ENCODE measurements at places on chromosomes 6 and 20. TPM values are rescaled to one million over a fixed set of nuclear protein-coding genes. Genes with fewer than 3 reads are reported as not detected.

GRCh38 chr6:145204301-145204700 is 531.0 kb downstream of the EPM2A start:
- DNase-seq, result no peak

- DNase-seq, result no peak
These were observed 35.5 kb downstream of the PYGB start for GRCh38 chr20:25283221-25283951.

ACTL10 gene
- 0.18 TPM for total RNA-seq

ARHGAP40 gene
- total RNA-seq, result not detected

GRCh38 chr6:133891149-133891926 is 2.4 kb downstream of the TCF21 start:
- peak; percentile 44 for DNase-seq

DNA sequence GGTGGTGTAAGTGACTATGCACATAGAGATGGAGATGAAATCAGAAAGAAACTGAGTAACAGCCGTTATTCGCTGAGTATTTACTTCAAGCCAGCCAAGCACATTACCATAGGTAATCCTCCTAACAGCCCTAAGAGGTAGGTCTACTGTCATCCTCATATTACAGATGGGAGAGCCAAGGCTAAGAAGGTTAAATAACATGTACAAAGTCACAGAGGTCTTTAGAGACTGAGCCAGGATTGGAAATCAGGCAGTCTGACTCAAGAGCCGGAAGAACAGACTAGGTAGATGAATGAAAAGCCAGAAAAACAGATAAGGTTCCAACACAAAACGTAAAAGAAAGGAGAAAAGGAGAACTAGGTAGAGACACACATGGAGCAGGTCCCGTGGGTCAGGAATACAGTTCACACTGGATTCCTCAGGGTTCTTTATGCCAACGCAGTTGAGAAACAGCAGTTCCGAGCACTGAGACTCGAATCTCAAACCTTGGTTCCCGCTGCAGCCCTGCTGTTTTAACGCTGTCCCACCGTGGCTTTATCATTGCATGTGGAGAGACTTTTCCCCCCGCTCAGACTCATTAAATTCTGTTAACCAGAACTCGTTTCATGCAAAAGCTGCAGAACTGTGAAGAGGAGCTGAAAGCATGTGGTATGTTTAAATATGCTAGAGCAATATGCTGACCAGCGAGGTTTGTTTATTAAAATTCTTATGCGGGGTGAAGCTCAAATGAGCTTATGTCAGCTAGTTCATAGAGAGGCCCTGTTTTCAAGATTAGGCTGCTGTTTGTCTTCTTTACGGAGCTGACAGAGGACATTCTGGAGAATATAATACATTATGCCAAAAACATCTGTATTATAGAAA is 537.9 kb downstream of the CD83 start:
- no peak for DNase-seq

DNA sequence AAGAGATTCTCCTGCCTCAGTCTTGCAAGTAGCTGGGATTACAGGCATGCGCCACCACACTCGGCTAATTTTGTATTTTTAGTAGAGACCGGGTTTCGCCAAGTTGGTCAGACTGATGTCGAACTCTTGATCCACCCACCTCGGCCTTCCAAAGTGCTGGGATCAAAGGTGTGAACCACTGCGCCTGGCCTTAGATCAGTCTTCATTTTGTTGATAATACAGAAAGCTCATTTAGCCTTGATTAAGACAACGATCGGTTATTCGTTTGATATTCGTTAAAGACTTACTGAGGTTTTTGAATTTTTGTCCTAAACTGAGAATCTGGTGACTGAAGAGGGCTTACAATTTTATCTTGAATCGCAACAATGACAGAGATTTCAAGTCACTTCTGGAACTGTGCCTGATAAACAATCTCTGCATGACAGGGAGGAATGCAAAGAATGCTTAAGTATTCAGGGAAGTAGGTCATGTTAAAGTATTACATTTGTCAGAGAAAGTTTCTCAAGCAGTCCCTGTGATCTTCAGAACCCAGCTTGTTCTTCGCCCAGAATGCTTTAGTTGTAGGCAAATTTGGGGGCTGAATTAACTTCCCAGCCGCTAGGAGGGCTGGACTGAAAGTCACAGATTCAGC is 14.8 kb downstream of the AKAP12 start:
- peak; percentile 37 for DNase-seq

- DNase-seq, result no peak
These were observed 216.5 kb upstream of the FLRT3 start for GRCh38 chr20:14553774-14554534.

DNA sequence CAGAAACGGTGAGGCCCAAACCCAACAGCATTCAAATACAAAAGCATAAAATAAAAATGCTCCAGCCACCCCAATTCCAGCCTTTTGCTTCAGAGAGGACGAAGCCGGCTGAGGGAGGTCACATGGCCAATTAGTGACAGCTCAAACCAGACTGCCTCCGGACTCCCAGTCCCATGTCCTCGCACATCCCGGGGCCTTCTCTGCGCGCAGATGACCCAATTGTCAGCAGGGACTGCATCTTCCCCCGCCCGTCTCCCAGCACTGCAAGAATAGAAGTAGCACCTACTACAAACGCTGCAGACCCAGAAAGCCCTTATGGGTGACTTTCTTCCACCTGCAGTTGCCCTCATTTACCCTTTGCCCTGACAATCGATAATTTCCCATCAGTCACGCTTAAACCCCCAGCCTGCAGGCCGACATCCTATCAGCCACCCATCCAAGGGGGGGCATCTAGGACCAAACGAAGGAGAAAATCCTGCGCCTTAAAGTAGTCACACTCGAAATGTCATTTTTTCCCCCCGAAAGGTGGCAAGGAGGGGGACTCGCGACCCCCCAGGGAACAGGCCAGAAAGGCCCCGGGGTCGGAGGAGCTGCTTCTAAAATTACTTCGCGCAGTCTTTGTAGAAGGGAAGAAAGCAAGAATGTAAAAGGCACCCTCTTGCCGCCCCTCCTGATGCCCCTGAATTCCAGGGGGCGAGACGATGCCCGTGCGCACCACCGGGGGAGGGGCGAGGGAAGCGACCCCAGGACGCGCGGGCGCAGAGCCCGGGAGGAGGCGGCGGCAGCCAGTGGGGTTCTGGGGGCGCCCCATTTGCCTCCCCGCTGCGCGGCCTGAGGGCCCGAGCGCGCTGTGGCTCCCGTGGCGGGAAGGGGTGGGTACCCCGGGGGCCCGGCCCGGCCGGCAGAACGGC is 792 bp downstream of the SLC23A2 start:
- DNase-seq, result no peak

- no peak for DNase-seq
These were observed 544.7 kb upstream of the FLRT3 start for GRCh38 chr20:14882157-14882556.

GRCh38 chr6:156600678-156601077 is 176.5 kb upstream of the ARID1B start:
- DNase-seq, result no peak

EFCAB8 gene
- total RNA-seq, result not detected

- DNase-seq, result no peak
These were observed 220.0 kb downstream of the QKI start for GRCh38 chr6:163634211-163635171.

TSHZ2 gene
- 1.3 TPM for total RNA-seq

GRCh38 chr6:165880686-165881085 is 217.6 kb upstream of the PDE10A start:
- DNase-seq, result no peak

- DNase-seq, result peak; percentile 93
These were observed 51.8 kb downstream of the SSR1 start for GRCh38 chr6:7261032-7261841.

GRCh38 chr6:133757335-133757734 is 131.6 kb upstream of the TCF21 start:
- DNase-seq, result no peak

DNA sequence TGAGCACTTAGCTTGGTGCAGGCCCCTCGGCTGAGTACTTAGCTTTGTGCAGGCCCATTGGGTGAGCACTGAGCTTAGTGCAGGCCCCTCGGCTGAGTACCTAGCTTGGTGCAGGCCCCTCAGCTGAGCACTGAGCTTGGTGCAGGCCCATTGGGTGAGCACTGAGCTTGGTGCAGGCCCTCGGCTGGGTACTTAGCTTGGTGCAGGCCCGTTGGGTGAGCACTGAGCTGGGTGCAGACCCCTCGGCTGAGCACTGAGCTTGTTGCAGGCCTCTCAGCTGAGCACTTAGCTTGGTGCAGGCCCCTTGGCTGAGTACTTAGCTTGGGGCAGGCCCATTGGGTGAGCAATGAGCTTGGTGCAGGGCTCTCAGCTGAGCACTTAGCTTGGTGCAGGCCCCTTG is 387.1 kb downstream of the THBS2 start:
- DNase-seq, result no peak

GRCh38 chr6:36444470-36444869 is 1.7 kb downstream of the KCTD20 start:
- DNase-seq, result no peak

GRCh38 chr6:113696960-113697359 is 160.2 kb upstream of the MARCKS start:
- DNase-seq, result no peak

- no peak for DNase-seq
These were observed 236.3 kb upstream of the SOX4 start for GRCh38 chr6:21357262-21357661.

Data from Daoy (cell line).